Neural progenitor cell (in vitro differentiated cells): ENCODE measurements at places on chromosomes 2 and 18. TPM values are rescaled to one million over a fixed set of nuclear protein-coding genes. Genes with fewer than 3 reads are reported as not detected.
A peak's percentile ranks its signal among the peaks of the same experiment; 100 is the strongest.

DNA sequence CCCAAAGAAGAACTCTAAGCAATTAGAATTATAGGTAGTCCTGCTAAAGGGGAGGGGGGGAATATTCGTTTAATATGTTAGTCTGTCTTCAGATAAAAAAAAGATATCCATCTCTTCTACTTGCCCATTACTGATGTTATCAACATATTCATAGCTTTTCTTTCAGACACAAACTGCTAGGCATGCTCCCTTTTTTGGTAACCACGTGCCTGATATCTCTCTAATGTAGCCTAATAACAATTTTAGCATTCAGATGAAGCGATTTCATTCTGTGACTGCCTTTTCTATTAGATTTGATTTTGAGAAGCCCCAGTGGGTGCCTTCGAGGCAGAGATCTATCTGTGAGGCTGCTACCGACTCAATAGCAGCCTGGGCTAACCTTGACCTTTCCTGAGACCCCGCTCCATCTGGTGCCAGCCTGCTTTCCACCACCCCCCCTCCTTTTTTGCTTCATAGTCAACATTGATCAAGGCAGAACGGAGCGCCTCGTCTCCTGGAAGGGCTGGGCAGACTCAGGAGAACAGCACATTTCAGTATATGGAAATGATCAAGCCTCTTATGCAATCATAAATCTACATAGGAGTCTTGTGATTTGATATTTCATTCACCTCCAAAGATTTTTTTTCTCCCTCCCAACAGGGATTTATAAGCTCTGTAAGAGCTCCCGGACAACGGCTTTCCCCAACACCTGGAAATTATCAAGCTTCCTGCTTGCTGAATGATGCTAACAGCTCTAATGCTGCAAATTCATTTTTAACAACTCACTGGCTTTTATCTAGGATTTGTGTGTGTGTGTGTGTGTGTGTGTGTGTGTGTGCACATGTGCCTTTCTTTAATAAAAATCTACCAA, 14.7 kb upstream of the BCL11A start:
- DNase-seq = no peak
- peaks cover 71% of the 10 kb centered on the region for H3K27me3 ChIP-seq
- H3K36me3 ChIP-seq = no peaks in the 10 kb centered on the region

DNA sequence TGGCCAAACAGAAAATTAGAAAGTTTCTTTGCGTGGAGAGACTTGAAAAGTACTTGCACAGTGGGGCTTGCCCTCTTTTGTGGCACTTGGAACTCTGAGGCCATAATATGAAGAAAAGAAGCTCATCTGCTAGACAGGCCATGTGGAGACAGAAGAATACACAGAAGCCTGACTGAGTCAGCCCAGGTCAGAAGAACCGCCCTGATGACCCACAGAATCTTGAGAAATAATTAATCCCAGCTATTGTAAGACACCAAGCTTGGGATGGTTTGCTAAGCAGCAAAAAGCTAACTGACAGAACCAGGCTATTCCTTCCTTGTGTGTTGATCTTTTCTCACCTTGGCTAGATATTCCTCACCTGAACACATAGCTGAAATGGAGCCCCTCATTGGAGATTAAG, 33.7 kb downstream of the G6PC2 start:
- no peaks in the 10 kb centered on the region for H3K4me1 ChIP-seq
- no peak for DNase-seq
- no peaks in the 10 kb centered on the region for H3K36me3 ChIP-seq
- H3K4me3 ChIP-seq = no peak overlapping the region
- H3K27ac ChIP-seq = no peak overlapping the region

DNA sequence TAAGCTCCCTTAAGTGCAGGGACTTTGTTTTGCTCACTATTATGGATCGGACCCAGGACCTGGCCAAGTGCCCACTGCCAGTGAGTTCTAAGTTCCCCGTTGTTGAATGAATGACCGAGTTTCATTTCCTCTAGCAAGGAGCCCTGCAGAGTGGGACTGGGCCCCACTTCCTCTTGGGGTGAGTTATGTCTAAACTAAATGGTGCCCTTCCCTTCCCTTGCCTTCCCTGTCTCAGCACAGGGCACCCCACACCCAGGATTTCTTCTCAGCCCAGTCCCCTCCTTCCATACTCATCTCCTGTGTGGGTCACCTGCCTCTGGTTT, 195.3 kb upstream of the HS6ST1 start:
- no peak for DNase-seq
- no peak overlapping the region for H3K4me3 ChIP-seq
- H3K27ac ChIP-seq = no peak overlapping the region
- H3K27me3 ChIP-seq = no peaks in the 10 kb centered on the region

- no peaks in the 10 kb centered on the region for H3K4me1 ChIP-seq
- no peak overlapping the region for H3K4me3 ChIP-seq
- DNase-seq = no peak
- H3K27me3 ChIP-seq = no peaks in the 10 kb centered on the region
- peaks cover 3% of the 10 kb centered on the region for H3K36me3 ChIP-seq
Observed at GRCh38 chr2:217724471-217724870, 278.3 kb downstream of the TNS1 start.

DNA sequence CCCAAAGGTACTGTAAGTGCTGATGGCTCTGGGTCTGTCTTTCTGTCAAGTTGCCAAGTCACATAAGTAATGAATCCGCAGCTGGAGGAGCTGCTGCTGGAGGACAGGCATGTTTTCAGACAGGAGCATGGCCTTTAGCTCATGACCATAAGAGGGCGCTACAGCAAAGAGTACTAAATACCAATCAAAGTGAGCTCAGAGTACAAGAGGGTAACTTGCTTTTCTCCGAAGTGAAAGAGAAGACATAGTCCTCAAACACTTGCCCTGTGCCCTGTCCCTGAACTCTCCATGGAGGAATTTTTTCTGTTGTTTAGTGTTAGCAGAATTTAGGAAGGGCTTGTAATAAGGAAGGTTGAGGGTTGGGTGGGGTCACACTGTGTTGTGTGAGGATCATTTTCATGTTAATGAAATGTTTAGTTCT, 58.0 kb upstream of the EML6 start:
- no peaks in the 10 kb centered on the region for H3K4me1 ChIP-seq
- no peak overlapping the region for H3K27ac ChIP-seq
- peaks cover 4% of the 10 kb centered on the region for H3K36me3 ChIP-seq
- DNase-seq = peak; percentile 86
- no peak overlapping the region for H3K4me3 ChIP-seq

GRCh38 chr2:226611944-226612318, 187.7 kb downstream of the IRS1 start:
- H3K27ac ChIP-seq = no peak overlapping the region
- no peak overlapping the region for H3K4me3 ChIP-seq
- no peak for DNase-seq
- H3K36me3 ChIP-seq = no peaks in the 10 kb centered on the region
- H3K27me3 ChIP-seq = no peaks in the 10 kb centered on the region
- peaks cover 5% of the 10 kb centered on the region for H3K4me1 ChIP-seq

- H3K4me3 ChIP-seq = no peak overlapping the region
- H3K27me3 ChIP-seq = no peaks in the 10 kb centered on the region
- peak; percentile 37 for DNase-seq
- H3K4me1 ChIP-seq = no peaks in the 10 kb centered on the region
Observed at GRCh38 chr18:71471963-71472725, 1072.0 kb downstream of the CBLN2 start.

DNA sequence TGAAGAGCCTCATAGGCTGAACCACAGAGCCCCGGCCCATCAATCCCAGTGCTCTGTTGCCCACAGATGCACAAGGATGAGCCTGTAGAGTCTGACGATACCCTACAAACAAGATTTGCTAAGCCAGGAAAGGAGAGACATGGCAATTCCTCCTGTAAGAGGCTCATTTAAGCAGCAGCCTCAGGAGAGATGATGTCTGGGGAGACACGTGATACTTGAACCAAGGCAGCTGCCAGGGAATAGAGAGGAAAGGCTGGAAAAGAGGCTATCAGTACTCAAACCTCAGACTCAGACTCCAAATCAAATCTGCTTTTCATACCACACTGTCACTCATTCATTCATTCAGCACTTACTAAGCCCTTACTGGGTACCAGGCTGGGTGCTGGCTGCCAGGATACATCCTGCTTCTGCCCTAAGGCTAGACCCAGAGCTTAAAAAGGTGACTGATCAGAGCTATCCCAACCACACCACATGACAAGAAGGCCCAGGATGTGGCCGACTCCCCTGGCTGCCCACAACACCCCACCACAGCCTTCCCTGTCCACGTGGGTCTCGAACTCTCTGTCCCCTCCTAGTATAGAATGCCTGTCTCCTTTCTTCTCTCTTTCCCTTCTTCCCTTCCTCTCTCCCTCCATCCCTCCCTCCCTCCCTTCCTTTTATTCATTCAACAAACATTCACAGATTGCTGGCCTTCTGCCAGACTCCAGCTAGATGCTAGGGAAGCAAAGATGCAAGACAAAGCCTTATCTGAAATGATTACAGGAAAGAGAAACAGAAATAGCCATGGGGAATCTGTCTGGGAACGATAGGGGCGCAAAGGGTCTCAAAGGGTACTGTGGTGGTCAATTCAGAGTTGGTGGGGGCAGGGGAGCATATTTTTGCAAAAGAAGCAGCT, 23.4 kb upstream of the KCNK3 start:
- DNase-seq = no peak
- H3K4me1 ChIP-seq = peaks cover 4% of the 10 kb centered on the region
- no peaks in the 10 kb centered on the region for H3K36me3 ChIP-seq
- H3K4me3 ChIP-seq = no peak overlapping the region

DNA sequence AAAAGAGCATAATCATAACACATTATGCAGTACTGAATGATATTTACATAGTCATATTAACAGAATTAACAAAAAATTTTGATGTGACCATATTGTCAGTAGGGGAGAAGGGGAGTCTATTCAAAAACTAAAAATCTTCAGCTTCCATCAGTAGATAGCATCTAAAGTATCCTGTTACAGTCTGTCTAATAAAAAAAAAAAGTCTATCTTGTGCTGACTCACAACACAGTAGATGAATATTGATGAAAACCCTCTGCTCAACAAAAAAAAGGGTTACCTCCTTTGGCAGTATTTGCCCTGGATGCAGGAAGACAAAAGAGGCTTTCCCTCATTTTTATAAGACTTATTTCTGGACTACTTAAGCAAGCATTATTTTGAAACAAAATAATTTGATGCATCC, 27.3 kb downstream of the GRB14 start:
- peaks cover 19% of the 10 kb centered on the region for H3K4me1 ChIP-seq
- no peaks in the 10 kb centered on the region for H3K27me3 ChIP-seq
- H3K36me3 ChIP-seq = no peaks in the 10 kb centered on the region

PER2 gene
- total RNA-seq = 1.4 and 2.6 TPM in 2 replicates

TCF23 gene
- 0.03 TPM in 1 of 2 replicates, not detected in the other for total RNA-seq

SMIM21 gene
- not detected in 2 replicates for total RNA-seq

PSME4 gene
- total RNA-seq = 52.9 and 72.1 TPM in 2 replicates
